Kidney (tissue), 22 donors: ENCODE measurements at places on chromosomes 13 and 19. TPM values are rescaled to one million over a fixed set of nuclear protein-coding genes. Genes with fewer than 3 reads are reported as not detected.

GRCh38 chr13:99355267-99356011 is 48.2 kb upstream of the GPR183 start:
- no peak for DNase-seq

The ZNF681 gene
- 3.1 TPM for total RNA-seq

The AZU1 gene
- 0.50 TPM for total RNA-seq

GRCh38 chr13:47999973-48000372 is 1.1 kb downstream of the SUCLA2 start:
- no peak for DNase-seq

DNA sequence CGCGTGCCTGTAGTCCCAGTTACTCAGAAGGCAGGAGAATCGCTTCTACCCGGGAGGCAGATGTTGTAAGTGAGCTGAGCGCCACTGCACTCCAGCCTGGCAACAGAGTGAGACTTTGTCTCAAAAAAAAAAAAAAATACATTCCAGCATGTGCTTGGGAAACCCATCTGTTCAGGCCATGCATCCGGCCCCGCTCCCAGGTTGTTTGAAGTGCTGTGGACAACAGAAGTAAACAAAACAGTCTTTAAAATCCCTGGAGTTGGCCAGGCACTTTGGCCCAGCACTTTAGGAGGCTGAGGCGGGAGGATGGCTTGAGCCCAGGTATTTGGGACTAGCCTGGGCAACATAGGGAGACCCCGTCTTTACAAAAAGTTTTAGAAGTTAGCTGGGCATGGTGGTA is 3.2 kb upstream of the PTPRS start:
- peak; percentile 19 for DNase-seq
